ENCODE measurements at places on chromosomes 7 and 10.

DNA sequence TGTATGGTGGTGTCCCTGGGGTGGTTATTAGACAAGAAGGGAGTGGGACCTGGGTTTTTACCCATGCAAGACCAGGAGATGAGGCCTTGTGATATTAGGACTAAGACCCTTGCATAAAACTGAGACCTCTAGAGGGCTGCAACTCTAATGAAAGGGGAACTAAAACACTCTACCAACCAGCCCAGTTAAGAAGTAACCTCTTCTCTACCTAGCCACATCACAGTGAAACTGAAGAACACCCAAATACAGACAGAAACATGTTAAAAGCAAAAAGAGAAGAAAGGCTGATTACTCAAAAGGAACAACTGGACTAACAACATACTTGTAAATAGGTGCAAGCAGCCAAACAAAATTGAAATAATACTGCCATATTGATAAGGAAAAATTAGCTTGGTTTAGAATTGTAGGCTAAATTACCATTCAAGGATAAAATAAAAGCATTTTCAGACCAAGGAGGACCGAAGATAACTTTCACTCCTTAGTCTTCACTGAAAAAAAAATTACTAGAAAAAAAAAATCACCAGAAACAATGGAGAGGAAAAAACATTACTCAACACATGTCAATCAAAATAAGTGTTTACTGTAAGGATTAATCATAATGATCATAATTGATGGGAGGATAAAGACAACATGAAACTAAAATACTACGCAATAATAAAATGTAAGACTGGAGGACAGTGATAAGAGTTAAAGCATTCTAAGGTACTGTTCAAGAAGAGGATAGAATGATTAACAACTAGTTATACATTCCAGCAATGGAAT lies 27.6 kb downstream of the ERLIN1 start:
- DNase-seq: no peak

GRCh38 chr7:29457565-29458011 lies 106.0 kb upstream of the PRR15 start:
- DNase-seq: no peak

DNA sequence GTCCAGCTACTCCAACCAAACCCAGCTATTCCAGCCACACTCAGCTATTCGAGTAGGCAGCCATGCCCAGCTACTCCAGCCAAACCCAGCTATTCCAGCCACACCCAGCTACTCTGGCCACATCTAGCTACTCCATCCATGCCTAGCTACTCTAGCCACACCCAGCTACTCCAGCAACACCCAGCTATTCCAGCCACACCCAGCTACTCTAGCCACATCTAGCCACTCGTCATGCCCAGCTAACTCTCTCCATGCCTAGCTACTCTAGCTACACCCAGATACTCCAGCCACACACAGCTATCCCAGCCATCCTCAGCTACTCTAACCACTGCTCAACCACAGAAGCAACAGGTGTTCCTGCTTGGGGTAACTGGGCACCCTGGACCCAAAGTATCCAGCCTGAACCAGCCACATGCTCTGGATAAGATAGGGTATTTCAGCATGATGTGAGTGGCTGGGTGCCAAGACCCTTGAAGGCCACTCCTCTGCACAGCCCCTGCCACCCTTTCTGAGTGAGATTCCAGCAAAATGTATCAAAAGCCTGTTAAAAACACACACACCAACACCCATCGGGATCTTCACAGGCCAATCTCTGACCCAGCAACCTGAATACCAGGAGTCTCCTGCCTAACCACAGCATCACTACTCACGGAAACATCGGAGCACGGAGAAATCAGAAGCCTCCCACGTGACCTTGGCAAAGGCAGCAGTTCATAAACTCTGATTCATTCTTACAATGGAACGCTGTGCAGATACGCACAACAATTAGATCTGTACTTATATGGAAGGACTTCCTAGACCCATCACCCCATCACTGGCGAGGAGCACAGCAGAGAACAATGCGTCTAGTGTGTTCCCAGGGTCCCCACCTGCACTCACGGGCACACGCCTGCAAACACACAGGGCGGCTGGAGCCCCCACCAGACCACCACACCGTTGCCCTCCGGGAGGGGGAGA lies 51.8 kb upstream of the DNAAF5 start:
- no peak for DNase-seq

DNA sequence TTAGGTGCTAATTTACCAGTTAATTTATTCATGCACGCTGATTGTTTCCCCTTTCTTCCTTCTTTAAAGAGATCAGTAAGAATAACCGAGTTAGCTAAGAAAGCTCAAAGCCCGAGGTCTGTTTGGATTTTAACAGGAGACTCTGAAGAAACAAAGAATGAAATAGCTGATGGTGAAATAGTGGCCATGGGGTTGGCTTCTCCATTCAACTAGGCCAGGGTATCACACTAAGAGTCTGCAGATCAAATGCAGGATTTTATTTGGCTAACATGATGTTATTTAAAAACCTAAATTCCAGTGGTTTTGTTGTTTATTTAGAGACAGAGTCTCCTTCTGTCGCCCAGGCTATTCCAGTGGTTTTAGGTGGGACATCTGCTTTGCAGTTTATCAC lies 65.2 kb upstream of the SYPL1 start:
- no peak for DNase-seq

- no peak for DNase-seq
These were observed 526.6 kb downstream of the ZNF33B start for GRCh38 chr10:42111661-42112330.

DNA sequence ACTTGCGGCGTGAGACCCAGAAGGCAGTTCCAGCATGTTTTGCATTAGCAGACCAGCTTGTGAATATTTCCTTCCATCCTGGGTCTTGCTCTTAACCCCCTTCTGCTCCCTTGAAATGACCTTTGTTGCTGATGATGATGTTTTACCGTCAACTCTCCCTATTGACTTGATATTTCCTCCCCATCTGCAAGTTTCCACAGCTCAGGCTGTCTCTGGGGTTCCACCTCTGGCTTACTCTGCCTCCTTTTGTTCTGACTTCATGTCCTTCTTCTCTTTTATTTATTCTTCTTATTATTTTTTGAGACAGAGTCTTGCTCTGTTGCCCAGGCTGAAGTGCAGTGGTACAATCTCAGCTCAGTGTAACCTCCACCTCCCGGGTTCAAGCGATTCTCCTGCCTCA lies 17.2 kb downstream of the BAMBI start:
- no peak for DNase-seq

GRCh38 chr7:99196536-99197258 lies 11.2 kb downstream of the KPNA7 start:
- DNase-seq: no peak

All from activated gamma-delta T cell (primary cell).